ENCODE measurements at places on chromosomes 16 and 17.

- no peak for DNase-seq
Observed at GRCh38 chr16:48603647-48604376, 6.2 kb downstream of the N4BP1 start.

GRCh38 chr17:49603238-49603637 is 27.6 kb downstream of the NXPH3 start:
- DNase-seq, result no peak

- DNase-seq, result no peak
Observed at GRCh38 chr17:39939588-39940419, 12.3 kb downstream of the LRRC3C start.

GRCh38 chr17:77838748-77839697 is 119.5 kb upstream of the TNRC6C start:
- no peak for DNase-seq

DNA sequence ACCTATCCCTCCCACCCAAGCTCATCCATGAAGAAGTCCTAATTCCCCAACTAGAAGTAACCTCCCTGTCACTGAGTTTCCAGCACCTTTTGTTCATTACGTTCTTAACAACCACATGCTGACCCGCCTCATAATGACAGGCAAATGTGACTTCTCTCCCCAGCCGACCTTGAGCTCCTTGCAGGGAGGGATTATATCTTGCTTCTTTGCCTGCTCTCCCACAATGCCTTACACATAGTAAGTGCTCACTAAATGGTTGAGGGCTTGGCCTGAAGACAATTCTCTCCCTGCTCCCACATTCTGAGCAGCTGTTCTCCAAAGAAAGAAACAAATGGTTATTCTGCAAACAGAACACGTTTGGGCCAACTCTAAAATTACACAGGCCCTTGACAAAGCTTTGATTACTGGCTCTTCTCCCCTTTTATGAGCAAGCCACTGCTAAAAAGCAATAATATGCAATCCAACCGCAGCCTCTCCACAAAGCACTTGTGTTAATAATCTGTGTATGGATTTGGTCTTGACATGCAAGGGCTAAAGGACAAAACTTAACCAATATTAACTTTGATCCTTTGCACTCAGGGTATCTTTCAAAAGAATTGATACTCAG is 23.2 kb downstream of the SLC39A11 start:
- no peak for DNase-seq

- DNase-seq, result no peak
Observed at GRCh38 chr17:69412251-69412671, 2.2 kb upstream of the MAP2K6 start.

GRCh38 chr17:72118335-72119076 is 2.3 kb upstream of the SOX9 start:
- no peak for DNase-seq

DNA sequence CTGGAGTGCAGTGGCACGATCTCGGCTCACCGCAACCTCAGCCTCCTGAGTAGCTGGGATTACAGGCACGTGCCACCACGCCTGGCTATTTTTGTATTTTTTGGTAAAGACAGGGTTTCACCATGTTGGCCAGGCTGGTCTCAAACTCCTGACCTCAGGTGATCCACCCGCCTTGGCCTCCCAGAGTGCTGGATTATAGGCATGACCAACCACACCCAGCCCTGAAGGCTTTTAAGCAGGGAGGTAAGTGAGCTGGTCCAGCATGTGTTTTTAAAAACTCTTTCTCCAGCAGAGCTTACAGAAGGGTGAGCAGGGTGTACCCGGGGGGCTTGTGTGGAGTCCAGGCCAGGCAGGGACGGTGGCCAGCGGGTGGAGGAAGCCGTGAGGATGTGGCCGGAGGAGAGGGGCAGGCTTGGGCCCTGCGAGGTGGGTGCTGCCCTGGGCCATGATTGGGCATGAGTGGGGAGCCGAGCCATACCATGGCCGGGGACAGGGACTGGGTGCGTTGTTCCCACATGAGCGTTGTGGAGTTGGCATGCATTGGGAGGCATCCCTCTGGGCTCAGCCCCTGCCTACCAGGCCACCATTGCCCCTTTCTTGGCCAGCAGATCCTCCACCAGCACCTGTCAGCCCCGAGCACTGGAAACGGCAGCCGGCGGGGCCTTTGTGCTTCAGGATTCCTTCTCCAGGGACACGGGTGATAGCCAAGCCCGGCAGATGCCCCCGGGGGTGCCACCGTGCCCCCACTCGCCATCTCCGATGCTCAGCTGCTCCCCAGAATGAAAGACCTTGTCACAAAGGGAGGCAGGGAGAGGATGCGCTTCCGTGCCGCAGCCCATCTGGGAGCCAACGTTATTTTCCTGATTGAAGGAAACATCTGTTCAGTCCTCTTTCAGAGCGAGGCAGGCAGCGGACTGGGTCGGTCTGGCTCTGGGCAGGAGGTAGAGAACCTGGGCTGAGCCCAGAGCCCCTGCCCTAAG is 64.5 kb downstream of the RAI1 start:
- DNase-seq, result no peak

- no peak for DNase-seq
Observed at GRCh38 chr16:661184-661821, 6.6 kb upstream of the RHOT2 start.

DNA sequence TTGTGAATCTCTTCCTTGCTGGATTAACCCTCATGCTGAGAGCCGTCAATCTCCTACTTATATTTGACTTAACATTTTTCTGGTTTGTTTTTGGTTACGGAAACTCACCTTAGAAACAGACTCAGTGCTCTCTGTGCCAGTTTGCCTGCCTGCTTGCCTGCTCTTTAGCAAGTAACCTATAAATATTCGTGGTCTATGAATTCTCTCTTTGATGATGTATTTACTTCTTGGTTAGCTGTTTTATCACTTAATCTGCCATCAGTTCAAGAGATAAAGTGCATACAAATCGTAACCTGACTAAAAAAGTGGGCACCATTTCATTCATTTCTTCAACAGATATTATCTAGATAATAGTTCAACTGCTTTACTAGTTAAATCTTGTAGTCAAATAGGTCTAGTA is 26.7 kb downstream of the CYB5B start:
- no peak for DNase-seq

DNA sequence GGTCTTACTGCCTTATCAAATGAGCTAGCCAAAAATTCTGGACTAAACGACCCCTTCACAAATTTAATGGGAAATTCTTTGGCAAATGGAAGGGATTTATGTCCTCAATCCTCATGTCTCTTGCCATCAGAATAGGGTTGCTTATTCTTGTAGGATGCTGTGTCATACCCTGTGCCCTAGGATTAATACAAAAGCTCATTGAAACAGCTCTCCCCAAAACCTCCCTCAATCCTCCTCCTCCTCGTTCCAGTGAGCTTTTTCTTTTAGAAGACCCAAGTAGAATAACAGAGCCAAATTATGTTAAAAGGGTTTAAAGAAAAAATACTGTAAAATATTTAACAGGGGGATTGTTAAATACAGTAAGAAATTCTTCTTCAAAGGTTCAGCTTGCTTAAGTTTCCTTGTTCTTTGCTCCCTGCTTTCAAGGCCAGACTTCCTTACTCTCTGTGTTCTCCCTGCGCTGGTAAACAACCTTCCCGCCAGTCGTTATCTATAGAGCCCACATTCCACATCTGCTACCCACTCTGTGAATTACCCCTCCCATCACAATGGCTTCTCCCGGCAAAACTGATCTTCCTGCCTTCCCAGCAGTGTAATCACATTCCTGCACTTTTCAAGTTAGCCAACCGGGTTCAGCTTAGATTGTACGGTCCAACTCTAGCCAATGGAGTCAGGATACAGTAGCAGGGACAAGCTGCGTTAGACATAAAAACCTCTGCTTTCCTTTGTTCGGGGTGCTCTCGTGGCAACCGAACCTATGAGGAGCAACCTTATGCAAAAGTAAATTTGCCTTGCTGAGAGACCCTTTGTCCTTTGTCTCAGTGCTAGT is 9.7 kb downstream of the HPR start:
- DNase-seq, result no peak

GRCh38 chr17:50272711-50273653 is 1.3 kb upstream of the TMEM92 start:
- DNase-seq, result peak; percentile 34

DNA sequence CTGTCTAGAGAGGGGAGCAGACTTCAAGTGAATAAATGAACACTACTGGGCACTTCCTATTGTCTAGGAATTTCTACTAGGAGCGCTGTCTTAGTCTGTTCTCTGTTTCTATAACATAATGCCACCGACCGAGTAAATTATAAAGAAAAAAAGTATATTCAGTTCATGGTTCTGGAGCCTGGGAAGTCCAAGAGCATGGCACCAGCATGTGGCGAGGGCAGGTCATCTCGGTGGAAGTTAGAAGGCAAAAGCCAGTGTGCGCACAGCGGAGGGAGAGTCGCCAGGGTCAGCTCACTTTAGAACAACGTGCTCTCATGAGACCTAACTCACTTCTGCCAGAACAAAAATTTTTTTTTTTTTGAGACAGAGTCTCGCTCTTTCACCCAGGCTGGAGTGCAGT is 35.5 kb upstream of the RPH3AL start:
- DNase-seq, result no peak

- no peak for DNase-seq
Observed at GRCh38 chr17:61669522-61669921, 78.5 kb upstream of the NACA2 start.

GRCh38 chr17:43694081-43694870 is 32.6 kb upstream of the MEOX1 start:
- DNase-seq, result peak; percentile 61

DNA sequence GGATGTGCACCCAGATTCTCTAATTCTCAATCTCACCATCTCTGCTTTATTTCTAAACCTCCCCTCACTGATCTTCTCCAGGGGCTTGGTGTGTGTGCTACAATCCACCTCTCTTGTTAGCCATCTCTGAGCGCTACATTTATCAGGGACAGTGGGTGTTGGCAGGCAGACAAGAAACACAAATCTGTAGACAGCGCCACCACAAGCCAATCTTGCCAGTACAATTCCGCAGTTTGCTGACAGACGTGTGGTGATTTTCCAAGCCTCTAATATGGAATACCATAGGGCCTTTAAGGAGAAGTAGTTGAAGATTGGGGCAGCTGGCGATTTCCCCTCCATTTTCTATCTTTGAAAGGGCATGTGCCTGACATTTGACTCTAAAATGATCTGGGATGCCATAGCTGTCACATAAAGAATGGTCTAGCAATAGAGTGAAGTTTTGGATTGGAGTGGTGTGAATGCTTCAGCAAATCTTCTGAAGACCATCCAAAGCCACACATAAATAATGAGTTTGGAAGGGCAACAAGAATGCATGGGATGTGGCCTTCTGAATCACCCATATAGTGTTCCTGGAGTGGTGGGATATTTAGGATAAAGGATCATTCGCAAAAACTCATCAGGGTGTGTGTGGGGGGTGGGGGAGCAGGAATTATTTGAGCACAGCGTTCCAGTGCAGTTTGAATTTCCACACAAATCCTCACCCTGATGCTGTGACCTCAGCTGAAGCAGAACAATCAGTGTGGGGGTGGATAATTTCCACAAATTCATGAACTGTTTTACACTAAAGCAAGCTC is 12.0 kb upstream of the ANKFN1 start:
- DNase-seq, result no peak

GRCh38 chr16:14370736-14371234 is 259.3 kb downstream of the PARN start:
- no peak for DNase-seq

DNA sequence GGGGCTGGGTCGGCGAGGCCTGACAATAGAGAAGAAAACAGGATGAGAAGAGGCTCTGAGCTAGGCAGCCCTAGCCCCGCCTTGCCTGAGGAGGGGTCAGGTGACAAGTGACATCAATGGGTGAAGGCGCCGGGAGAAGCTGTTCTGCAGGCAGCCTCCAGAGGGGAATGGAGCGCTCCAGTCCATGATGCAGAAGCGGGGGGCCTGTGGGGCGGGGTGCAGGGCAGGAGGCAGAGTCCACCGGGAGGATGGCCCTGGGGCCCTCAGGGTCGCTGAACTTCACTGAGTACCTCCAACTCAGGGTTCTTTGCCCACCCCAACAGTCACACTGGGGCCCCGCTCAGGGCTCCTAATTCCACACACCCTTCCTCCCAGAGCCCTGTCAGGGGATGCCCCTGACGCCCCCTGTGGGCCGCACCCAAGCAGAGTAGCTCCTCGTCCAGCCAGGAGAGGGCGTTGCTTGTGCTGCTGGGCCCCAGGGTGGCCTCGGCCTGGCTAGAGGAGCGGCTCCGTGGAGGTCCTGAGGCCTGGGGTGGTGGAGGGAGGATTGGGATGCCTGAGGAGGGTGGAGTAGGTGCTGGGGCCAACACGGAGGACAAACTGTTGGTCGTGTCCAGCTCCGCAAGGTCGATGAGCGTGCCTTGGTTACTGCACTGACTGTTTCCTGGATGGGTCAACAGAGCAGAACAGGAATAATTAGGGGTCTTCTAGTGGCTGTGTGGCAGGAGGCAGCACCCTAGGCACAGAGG is 20.8 kb downstream of the GGA3 start:
- DNase-seq, result no peak

- DNase-seq, result no peak
Observed at GRCh38 chr17:70582777-70583176, 413.4 kb downstream of the KCNJ2 start.

- DNase-seq, result no peak
Observed at GRCh38 chr17:77861981-77862645, 96.4 kb upstream of the TNRC6C start.

GRCh38 chr16:68399456-68399855 is 48.9 kb downstream of the SMPD3 start:
- DNase-seq, result no peak

DNA sequence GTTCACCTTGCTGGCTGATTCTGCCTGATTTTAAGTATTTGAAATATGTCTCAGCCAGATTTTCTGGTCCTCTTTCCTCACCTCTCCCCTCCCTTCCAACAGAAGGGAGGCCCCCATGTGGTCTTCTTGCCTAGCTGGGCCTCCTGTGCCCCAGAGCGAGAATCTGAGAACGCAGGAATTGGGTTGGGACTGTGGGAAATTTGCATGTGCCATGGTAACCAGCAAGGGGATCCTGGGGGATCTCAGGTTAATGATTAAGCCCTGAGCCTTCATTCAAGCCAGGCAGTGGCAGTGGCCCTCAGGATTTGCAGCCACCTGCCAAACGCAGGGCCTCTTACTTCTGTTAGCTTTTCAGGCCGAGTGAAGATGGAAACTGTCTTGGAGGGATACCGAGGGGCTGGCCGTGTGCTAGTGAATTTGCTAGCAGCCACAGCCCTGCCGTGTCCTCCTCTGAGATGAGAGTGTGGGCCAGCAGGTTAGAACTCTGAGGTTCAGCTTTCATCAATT is 40.2 kb downstream of the KSR1 start:
- no peak for DNase-seq

DNA sequence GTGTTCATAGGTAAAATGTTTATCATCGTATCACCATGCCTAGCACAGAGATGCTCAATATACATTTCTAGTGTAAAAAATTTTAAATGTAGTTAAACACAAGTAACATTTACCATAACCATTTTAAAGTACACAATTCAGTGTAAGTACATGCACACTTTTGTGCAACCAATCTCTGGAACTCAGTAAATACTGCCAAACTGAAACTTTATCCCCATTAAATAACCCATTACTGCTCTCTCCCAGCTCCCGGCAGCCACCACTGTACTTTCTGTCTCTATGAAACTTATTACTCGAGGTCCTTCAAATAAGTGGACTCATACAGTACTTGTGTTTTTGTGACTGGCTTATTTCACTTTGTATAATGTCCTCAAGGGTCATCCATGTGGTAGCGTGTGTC is 29.0 kb downstream of the RMI2 start:
- DNase-seq, result no peak

GRCh38 chr17:75535119-75535537 is 9.6 kb downstream of the LLGL2 start:
- no peak for DNase-seq

All from activated CD4-positive, alpha-beta T cell treated with anti-CD3 and anti-CD28 coated beads for 1 hour (primary cell).